Thoracic aorta (tissue), 2 donors: ENCODE measurements at places on chromosomes 12 and 14. TPM values are rescaled to one million over a fixed set of nuclear protein-coding genes. Genes with fewer than 3 reads are reported as not detected.
A peak's percentile ranks its signal among the peaks of the same experiment; 100 is the strongest.

GRCh38 chr14:21384494-21384851 is 654 bp upstream of the SUPT16H start:
- H3K36me3 ChIP-seq, result peaks cover 13% of the 10 kb centered on the region
- H3K27ac ChIP-seq, result peak overlapping the region; percentile 95
- H3K27me3 ChIP-seq, result no peaks in the 10 kb centered on the region
- peaks cover 21% of the 10 kb centered on the region for H3K4me1 ChIP-seq
- peak overlapping the region; percentile 75 for H3K4me3 ChIP-seq

DNA sequence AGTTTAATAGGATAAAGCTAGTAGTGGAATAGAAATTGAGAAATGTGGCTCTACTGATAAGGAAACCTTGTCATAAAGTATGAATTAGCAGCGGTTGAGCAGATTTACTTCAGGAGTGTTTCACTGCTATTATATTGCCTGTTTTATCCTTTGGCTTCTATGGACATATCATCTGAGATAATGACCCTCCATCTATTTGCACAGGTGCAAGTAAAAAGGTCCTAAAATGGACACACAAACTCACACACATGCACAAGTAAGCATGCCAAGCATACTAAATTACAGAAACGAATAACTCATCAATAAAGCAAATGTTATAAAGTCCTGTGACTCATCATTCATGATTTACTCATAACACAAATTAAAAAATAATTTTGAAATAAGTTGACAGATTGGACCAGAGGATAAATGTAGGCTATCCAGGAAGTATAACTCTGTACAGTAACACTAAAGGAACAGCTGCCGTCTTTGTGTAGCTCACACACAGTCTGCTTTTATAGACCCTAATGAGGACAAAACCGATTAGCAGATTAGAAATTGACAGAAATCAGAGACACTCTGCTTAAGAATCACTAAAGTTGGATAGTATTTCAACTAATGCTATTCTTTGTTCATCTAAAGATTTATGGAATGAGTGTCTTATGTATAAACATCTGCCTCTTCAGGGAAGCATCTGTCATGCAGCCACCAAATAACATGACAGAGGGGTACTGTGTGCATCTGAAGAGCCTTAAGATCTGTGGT is 73.9 kb downstream of the SYT1 start:
- H3K27me3 ChIP-seq, result no peaks in the 10 kb centered on the region
- DNase-seq, result no peak
- H3K27ac ChIP-seq, result no peak overlapping the region
- no peaks in the 10 kb centered on the region for H3K4me1 ChIP-seq
- no peaks in the 10 kb centered on the region for H3K36me3 ChIP-seq
- H3K4me3 ChIP-seq, result no peak overlapping the region

GRCh38 chr14:58072288-58073071 is 79.5 kb downstream of the ARMH4 start:
- no peak for DNase-seq
- H3K36me3 ChIP-seq, result no peaks in the 10 kb centered on the region
- H3K27me3 ChIP-seq, result no peaks in the 10 kb centered on the region
- no peak overlapping the region for H3K27ac ChIP-seq

DNA sequence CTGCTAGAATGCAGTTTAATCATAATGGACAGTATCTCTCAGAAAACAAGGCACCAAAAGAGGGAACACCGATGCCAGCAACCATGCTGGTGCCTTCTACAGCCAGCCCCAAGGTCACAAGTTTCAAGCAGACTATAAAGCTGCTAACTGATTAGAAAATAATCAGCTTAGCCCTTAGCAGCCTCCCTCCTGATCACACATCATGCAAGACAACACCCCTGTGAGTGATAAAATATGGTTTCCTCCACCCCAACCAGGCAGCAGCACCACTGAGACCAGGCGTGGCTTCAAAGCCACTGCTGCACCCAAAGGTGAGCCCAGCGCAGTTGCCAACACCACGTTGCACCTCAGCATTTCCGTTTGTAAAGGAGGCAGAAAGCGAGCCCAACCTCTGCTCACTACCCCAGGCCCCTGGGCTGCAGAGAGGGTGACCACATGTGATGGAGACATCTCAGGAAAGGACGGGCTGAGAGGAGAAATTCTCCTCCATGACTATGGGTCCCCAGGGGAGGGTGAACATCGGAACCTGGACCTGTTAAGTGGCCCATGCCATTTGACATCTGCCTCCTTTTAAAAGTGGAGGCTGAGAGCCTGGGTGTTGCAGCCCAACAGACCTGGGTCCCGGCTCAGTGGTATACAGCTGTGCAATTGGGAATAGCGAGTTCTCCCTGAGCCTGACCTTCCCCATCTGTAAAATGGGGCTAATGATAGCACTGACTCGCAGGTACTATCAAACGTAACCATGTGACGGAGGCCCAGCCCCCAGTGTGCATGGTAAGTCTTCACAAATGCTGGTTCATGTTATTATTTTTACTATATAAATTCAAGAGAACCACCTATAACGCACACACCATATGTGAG is 11.5 kb downstream of the ZFP36L1 start:
- DNase-seq, result no peak
- peaks cover 17% of the 10 kb centered on the region for H3K4me1 ChIP-seq
- no peaks in the 10 kb centered on the region for H3K27me3 ChIP-seq
- peak overlapping the region; percentile 20 for H3K27ac ChIP-seq
- H3K36me3 ChIP-seq, result no peaks in the 10 kb centered on the region

GRCh38 chr14:100681111-100681510 is 45.6 kb upstream of the DLK1 start:
- H3K36me3 ChIP-seq, result no peaks in the 10 kb centered on the region
- no peak for DNase-seq
- no peak overlapping the region for H3K27ac ChIP-seq
- no peaks in the 10 kb centered on the region for H3K27me3 ChIP-seq

GRCh38 chr14:64610049-64610746 is 60.4 kb downstream of the PPP1R36 start:
- no peak for DNase-seq
- no peaks in the 10 kb centered on the region for H3K27me3 ChIP-seq
- H3K4me1 ChIP-seq, result peaks cover 16% of the 10 kb centered on the region

DNA sequence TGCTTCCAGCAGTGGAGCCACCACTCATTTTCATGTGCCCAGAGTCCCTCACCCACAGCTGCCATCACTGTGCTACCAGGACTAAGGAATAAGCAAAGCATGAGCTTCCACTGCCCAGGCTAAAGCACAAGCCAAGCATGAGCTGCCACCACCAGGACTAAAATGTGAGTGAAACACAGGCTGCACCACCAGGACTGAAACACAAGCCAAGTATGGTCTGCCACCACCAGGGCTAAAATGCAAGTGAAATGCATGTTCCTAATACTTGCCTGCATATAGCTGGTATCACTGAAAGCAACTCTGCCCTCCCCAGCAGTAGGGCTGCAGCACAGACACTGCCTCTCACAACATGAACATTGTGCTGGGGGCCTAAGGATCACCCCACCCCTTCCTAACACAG is 30.0 kb downstream of the CEP83 start:
- DNase-seq, result no peak
- H3K27ac ChIP-seq, result no peak overlapping the region
- H3K36me3 ChIP-seq, result no peaks in the 10 kb centered on the region
- no peaks in the 10 kb centered on the region for H3K27me3 ChIP-seq
- H3K4me1 ChIP-seq, result peaks cover 25% of the 10 kb centered on the region
- H3K4me3 ChIP-seq, result no peak overlapping the region

- no peak overlapping the region for H3K4me3 ChIP-seq
- H3K36me3 ChIP-seq, result no peaks in the 10 kb centered on the region
- peaks cover 14% of the 10 kb centered on the region for H3K4me1 ChIP-seq
- DNase-seq, result no peak
These were observed 1.9 kb downstream of the CACNA2D4 start for GRCh38 chr12:1916371-1917171.

GRCh38 chr14:58367296-58367695 is 28.4 kb upstream of the TOMM20L start:
- H3K36me3 ChIP-seq, result peaks cover 23% of the 10 kb centered on the region
- H3K4me1 ChIP-seq, result peaks cover 3% of the 10 kb centered on the region
- no peak for DNase-seq
- H3K27me3 ChIP-seq, result no peaks in the 10 kb centered on the region

GRCh38 chr12:28568118-28568517 is 377.9 kb downstream of the CCDC91 start:
- H3K27me3 ChIP-seq, result no peaks in the 10 kb centered on the region
- no peaks in the 10 kb centered on the region for H3K4me1 ChIP-seq
- H3K36me3 ChIP-seq, result no peaks in the 10 kb centered on the region
- no peak for DNase-seq
- H3K4me3 ChIP-seq, result no peak overlapping the region

- no peak overlapping the region for H3K4me3 ChIP-seq
- H3K4me1 ChIP-seq, result no peaks in the 10 kb centered on the region
- no peak overlapping the region for H3K27ac ChIP-seq
These were observed 176.7 kb downstream of the PAH start for GRCh38 chr12:102740141-102740955.

DNA sequence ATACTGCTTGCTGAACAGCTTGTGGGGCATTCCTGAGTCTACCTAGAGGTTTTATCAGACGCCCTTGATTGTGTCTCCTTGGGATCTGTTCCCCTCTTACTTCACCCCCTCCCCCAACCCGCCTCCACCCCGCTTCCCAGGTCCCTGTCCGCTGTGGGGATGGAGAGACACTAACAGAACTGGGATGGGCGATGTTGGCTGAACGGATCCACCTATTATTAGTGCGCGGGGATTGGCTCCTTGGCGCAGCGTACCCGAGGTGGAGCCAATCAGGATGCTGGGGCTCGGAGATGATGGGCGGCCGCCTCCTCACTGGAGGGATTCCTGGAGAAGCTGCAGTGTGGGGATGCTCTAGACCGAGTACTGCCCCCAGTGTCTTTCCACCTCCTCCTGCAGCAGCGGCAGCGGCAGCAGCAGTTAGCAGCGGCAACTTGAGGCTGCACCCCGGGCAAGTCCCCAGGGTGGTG is at the start of gene SYT1:
TSS of gene SYT1 (plus strand) at position 372 of the 467 bp plus-strand sequence.
- H3K27ac ChIP-seq, result no peak within 1 kb of the TSS
- peaks cover 20% of the 10 kb centered on the region for H3K4me1 ChIP-seq
- H3K4me3 ChIP-seq, result peak within 1 kb of the TSS; percentile 66
- H3K36me3 ChIP-seq, result no peaks in the 10 kb centered on the region
- no peak for DNase-seq

GRCh38 chr12:85441741-85442140 is 161.7 kb downstream of the ALX1 start:
- DNase-seq, result no peak
- H3K27ac ChIP-seq, result no peak overlapping the region
- H3K4me3 ChIP-seq, result no peak overlapping the region
- H3K27me3 ChIP-seq, result no peaks in the 10 kb centered on the region

- no peak within 1 kb of the TSS for H3K27ac ChIP-seq
- DNase-seq, result no peak
- H3K4me3 ChIP-seq, result peak within 1 kb of the TSS; percentile 72
- H3K27me3 ChIP-seq, result no peaks in the 10 kb centered on the region
- H3K4me1 ChIP-seq, result no peaks in the 10 kb centered on the region
These were observed at the start of gene SYT10 for GRCh38 chr12:33439587-33440011. Gene SYT10 (minus strand): TSS chr12:33439819. CDS start chr12:33439522, 297 bp downstream.

GRCh38 chr12:96497855-96498254 is 8.5 kb downstream of the CFAP54 start:
- no peaks in the 10 kb centered on the region for H3K36me3 ChIP-seq
- H3K4me3 ChIP-seq, result no peak overlapping the region
- H3K4me1 ChIP-seq, result peaks cover 10% of the 10 kb centered on the region

DNA sequence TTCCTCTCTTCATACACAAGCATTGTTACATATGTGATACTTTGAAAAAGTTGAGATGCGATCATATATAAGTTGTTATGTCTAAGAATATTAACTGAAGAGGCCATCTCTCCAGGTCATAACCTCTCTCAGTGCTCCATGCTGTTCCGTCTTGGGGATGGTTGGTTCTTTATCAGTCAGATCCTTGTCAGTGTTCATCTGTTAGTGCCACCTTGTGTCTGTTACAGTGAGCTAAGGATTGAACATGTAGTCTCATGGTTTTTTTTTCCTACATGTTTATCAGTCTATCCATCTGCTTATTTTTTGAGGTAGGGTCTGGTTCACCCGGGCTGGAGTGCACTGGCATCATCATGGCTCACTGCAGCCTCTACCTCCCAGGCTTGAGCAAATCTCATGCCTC is 30.5 kb downstream of the EP400 start:
- H3K27ac ChIP-seq, result no peak overlapping the region
- H3K27me3 ChIP-seq, result no peaks in the 10 kb centered on the region
- no peak for DNase-seq
- H3K4me3 ChIP-seq, result no peak overlapping the region

DNA sequence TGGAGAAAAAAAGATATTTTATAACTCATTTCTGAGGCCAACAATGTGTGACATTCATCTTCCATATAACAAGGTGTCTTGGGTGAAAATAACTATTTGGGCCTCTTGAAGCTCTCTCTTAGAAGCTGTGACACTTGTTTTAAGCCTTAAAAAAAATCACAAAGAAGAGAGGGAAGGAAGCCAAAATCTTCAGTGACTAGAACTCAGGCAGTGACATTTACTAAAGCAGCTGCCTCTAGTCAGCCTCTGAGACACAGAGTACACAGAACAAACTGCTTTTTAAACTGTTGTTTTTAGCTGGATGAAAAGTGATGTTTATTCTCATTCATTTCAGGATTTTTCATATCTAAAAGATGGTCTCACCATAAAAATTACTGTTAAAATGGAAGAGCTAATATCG is 793.6 kb downstream of the GALC start:
- H3K4me3 ChIP-seq, result no peak overlapping the region
- no peaks in the 10 kb centered on the region for H3K4me1 ChIP-seq
- H3K36me3 ChIP-seq, result no peaks in the 10 kb centered on the region
- no peaks in the 10 kb centered on the region for H3K27me3 ChIP-seq
- H3K27ac ChIP-seq, result no peak overlapping the region

DNA sequence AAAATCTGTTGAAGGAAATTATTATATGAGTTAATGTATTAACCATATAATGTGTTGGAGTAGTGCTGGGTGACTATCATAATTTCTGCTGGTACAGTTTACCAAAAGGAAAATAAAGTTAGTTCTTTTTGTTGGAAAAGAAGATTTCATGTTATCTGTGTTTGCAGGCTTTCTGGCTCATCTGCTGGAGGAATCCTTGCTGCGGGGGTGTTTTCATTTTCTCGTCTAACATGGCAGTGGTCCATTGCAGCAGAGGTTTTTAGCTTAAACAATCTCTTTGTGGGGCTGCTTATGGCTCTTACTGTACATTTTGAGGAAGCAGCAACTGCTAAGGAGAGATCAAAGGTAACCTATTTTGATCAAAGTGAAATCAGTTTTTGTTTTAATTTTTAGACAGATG is 24.1 kb downstream of the TMEM260 start:
- no peaks in the 10 kb centered on the region for H3K4me1 ChIP-seq
- peaks cover under 1% of the 10 kb centered on the region for H3K36me3 ChIP-seq
- H3K27ac ChIP-seq, result no peak overlapping the region
- DNase-seq, result no peak
- no peak overlapping the region for H3K4me3 ChIP-seq

DNA sequence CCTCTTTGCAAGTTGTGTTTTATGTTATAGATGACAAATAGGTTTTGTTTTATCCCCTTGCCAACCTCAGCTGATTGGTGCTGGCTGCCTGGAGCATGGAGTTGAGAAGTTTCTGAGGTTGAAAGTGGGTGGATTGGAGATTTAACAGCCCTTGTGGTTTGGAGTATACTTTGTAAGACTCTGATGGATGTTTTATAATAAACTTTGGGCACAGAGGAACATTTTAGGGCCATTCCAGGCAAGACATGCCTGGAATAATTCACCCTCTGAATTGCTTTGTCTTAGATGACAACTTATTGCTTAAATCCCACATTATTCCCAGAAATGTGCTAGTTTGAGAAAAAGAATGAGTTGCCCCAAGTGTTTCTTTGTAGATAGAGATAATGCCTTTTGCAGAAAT is 158.9 kb downstream of the SLC5A8 start:
- peaks cover 29% of the 10 kb centered on the region for H3K4me1 ChIP-seq
- H3K4me3 ChIP-seq, result no peak overlapping the region
- H3K36me3 ChIP-seq, result no peaks in the 10 kb centered on the region
- H3K27ac ChIP-seq, result peak overlapping the region; percentile 37
- DNase-seq, result no peak
- H3K27me3 ChIP-seq, result no peaks in the 10 kb centered on the region

RNASE3 gene
- total RNA-seq, result not detected

KRT77 gene
- not detected for total RNA-seq

TEX52 gene
- total RNA-seq, result not detected
